ENCODE measurements at places on chromosomes 7 and 10.

- DNase-seq = no peak
These were observed 24.6 kb upstream of the NAMPT start for GRCh38 chr7:106309362-106309761.

DNA sequence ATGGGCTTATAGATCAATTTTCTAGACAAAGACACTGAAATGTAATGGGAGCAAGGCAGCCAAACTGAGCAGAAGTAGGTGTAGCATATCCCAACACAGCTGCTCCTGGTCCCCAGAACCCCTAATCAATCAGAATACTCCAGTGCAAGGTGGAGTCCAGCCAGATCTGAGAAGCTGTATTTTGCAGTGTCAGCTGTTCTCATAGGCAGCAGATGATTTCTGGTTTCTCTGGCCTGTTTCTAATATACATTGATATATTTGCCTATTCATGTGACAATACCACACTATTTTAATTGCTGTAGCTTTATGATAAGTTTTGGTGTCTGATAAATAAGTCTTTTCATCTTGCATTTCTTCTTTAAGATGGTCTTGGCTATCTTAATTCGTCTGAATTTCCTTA is 117.4 kb upstream of the STARD3NL start:
- no peak for DNase-seq

GRCh38 chr7:118949031-118949430 is 724.5 kb downstream of the ANKRD7 start:
- DNase-seq = no peak

- DNase-seq = no peak
These were observed 12.3 kb downstream of the SVIL start for GRCh38 chr10:29622382-29622922.

- no peak for DNase-seq
These were observed 21.5 kb downstream of the AKR1C8 start for GRCh38 chr10:5163487-5163886.

- no peak for DNase-seq
These were observed 227.2 kb downstream of the MTERF1 start for GRCh38 chr7:91653286-91653685.

DNA sequence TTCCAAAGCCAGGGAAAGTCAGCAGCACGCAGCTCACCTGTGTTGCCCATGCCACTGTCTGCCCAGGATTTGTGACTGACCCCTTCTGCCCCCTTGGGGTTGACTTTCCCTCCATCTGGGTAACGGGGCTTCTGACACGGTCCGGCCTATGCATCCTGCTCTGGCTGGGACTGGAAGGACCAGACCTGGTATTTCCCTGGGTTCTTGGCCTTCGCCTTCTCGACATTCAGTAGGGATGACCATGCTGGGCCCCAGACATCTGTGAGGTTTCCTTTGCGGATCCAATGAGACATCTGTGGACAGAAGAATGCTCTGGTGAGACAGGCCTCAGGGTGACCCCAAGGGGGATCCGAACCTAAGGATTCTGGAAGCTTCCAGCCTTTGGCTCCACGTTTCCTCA is 34.2 kb upstream of the ZNF716 start:
- no peak for DNase-seq

Measured in D341Med (cell line).